Stimulated activated CD8-positive, alpha-beta memory T cell treated with anti-CD3 and anti-CD28 coated beads, Interleukin-7, amount 100 ng/mL, for 48 hours (primary cell): ENCODE measurements at places on chromosomes 1 and 21.

DNA sequence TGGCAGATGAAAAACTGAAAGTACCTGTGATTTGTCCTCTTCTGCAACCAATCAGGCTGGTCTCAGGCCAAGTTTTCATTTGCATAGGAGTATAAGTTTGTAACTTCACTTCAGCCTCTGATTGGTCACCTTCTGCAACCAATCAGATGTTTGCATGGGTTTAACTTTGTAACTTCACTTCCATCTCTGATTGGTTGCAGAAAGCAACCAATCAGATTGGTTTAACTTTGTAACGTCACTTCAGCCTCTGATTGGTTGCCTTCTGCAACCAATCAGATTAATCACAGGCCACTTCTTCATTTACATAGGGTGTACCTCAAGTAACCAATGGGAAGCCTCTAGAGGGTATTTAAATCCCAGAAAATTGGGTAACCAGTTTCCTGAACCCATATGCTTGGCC, 18.9 kb upstream of the TUT4 start:
- DNase-seq, result no peak

GRCh38 chr21:34343838-34344381, 19.9 kb upstream of the KCNE2 start:
- DNase-seq, result no peak

- no peak for DNase-seq
Measured at GRCh38 chr21:44800971-44801467, 601 bp downstream of the UBE2G2 start.

DNA sequence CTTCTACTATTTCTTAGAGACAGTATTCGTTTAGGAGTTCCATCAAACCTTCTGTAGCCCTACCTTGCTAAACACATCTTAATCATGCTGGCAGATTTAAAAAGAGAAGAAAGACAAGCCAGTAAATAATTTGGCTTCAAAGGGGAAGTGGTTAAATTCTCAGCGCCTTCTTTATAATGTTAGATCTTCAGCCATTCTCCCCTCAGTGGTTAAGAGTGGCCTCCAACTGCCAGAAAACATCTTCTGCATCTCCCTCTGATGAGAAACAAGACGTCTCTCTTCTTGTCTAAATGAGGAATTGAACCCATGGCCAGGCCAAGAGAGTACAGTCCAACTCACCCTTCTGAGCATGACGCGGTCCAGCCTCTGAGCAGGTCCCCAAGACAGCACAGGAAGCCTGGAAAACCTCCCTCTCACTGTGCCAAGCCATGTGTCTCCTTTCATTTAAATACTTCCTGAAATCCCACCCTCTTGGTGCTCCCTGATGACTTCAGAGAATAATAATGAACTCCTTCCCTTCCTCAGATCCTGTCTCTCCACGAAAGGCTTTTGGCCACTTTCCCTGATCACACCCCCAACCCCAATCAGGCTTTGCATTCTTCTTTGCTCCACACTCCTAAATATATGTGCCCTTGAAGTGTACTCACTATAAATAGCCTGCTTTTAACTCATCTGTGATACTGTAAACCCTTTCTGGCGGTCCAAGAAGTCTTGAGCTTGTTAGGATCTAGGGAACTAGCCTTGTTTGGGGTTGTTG, 16.4 kb upstream of the LRRC52 start:
- no peak for DNase-seq

DNA sequence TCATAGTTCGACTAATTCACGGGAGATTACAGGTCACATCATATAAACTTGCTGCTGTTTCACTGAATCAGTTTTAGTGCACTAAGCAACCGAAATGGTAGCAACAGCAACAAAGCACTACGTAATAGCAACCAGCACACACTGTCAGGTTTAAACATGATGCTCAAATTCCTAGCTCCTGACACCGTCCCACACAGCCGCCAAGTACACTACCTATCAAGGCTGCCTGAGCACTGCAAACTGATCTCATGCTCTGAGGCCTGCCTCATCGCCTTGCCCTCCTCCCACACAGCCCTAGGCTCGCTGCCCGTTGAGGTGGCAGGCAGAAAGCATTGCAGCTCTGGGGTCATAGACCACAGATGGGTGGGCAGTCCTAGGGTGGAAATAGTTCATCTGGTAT, 12.4 kb downstream of the LAMC2 start:
- no peak for DNase-seq
